ENCODE measurements at places on chromosomes 5 and 9. TPM values are rescaled to one million over a fixed set of nuclear protein-coding genes. Genes with fewer than 3 reads are reported as not detected.

Gene OSMR
- 12.8 TPM for total RNA-seq

Gene CDH9
- not detected for total RNA-seq

Gene CNTNAP3B
- total RNA-seq: 80.4 TPM

Gene SHOC1
- total RNA-seq: not detected

Gene NR5A1
- total RNA-seq: not detected

Gene MTMR12
- total RNA-seq: 38.6 TPM

Gene PCDHB2
- total RNA-seq: 0.23 TPM

Gene CARTPT
- total RNA-seq: not detected

GRCh38 chr5:159787837-159788236, 128.4 kb upstream of the ADRA1B start:
- no peak for DNase-seq
- H3K36me3 ChIP-seq: no peaks in the 10 kb centered on the region
- no peak overlapping the region for H3K4me3 ChIP-seq
- no peak overlapping the region for H3K27ac ChIP-seq
- no peaks in the 10 kb centered on the region for H3K27me3 ChIP-seq

DNA sequence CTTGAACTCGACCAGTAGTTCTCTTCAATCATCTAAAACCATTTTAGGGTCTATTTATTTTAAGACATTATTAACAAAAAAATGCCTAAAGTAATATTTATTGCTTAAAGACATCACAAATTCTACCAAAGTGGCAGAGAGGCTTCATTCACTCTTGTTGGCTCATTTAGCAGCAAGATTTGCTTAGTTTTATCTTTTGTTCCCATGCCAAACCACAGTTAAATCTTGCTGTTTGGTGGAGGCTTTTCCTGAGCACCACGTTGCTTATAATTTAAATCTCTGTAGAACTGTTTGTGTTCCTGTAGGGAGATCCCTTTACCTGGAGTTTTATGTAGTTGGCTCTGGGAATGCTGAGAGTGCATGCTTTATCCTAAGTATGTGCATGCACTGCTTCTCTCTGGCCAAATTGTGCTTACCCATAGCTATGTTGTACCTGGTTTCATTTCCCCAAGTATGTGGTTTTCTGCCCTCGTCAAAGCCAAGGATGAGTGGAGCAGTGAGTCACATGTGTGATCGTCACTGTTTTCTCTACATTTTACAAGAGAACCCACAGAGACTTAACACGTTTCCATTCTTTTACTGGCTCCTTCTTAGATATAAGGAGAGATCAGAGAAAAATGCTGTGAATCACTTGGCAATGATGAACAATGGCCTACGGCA, 42.1 kb upstream of the MAST4 start:
- no peaks in the 10 kb centered on the region for H3K27me3 ChIP-seq
- no peak for DNase-seq
- no peaks in the 10 kb centered on the region for H3K36me3 ChIP-seq
- no peak overlapping the region for H3K27ac ChIP-seq
- no peak overlapping the region for H3K4me3 ChIP-seq

GRCh38 chr5:151950706-151951105, 26.1 kb upstream of the GLRA1 start:
- no peak for DNase-seq
- H3K4me3 ChIP-seq: no peak overlapping the region
- no peak overlapping the region for H3K27ac ChIP-seq
- H3K36me3 ChIP-seq: no peaks in the 10 kb centered on the region

DNA sequence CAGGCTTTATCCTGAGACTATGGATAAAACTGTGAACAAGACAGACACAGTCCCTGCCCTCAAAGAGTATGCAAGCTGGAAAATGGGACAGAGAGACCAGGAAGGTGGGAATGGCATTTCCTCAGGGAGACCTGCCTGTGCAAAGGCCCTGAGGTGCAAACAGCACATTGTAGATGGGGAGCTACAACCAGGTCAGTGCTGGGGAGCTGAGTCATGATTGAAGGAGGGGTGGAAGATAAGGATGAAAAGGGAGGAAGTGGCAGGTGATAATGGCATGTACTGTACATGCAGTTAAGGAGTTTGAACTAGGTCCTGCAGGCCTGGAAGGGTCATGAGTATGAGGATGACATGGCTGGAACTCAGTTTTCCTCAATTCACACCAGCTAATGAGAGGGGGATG, 75.5 kb upstream of the BOD1 start:
- H3K27me3 ChIP-seq: no peaks in the 10 kb centered on the region
- no peak for DNase-seq
- H3K4me1 ChIP-seq: no peaks in the 10 kb centered on the region
- no peak overlapping the region for H3K27ac ChIP-seq

DNA sequence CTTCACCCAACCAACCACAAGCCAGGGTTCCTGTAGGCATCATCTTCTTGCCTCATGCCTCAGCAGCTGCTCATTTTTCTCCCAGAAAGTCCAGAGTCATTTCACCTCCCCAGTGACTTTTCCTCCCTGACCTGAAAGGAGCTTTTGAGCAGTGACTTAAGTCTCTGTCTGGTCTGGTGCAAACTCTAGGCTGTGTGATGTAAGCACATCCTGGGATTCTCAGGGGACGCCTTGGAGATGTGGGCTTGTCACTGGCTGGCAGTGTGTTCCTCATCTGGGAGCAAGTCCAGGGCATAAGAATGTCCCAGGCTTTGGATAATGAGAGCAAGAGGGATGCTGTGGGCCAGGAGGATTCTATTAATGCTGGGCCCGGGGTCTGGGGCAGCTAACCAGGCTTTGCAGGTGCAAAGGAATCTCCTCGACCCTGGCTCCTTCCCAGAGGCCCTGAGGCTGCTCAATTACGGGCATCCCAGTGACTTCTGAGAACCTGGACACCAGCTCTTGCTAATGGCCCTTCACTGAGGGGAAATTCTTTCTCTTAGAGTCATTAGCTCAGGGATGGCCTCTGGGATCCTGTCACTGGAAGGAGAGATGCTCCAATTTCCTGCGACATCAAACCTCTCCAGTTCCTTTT, 211.0 kb upstream of the PANK3 start:
- no peaks in the 10 kb centered on the region for H3K4me1 ChIP-seq
- H3K36me3 ChIP-seq: no peaks in the 10 kb centered on the region
- DNase-seq: no peak
- no peak overlapping the region for H3K4me3 ChIP-seq
- no peak overlapping the region for H3K27ac ChIP-seq

- H3K36me3 ChIP-seq: no peaks in the 10 kb centered on the region
- H3K4me3 ChIP-seq: no peak overlapping the region
- no peak overlapping the region for H3K27ac ChIP-seq
- no peak for DNase-seq
- H3K4me1 ChIP-seq: no peaks in the 10 kb centered on the region
These were observed 362.0 kb downstream of the PRELID2 start for GRCh38 chr5:145473042-145473642.

DNA sequence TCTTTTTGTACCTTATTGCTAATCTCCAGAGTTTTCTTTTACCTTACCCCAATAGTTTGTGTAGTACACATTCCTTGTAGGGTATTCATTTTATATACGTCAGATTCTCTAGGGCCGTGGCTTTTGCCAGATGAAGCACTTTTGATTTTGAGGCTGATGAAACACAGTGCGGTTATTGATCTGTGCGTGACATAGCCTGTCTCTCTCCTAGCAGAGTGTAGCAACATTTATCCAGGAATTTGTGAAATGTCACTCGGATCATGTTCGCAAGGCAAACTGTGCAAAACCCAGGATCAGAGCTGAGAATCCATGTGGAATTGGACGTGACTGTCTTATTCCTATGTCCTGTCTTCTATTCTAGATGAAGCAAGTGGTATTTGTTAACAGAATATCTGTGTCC, 142.0 kb upstream of the SH3GL2 start:
- H3K4me3 ChIP-seq: no peak overlapping the region
- no peaks in the 10 kb centered on the region for H3K27me3 ChIP-seq
- DNase-seq: no peak
- no peaks in the 10 kb centered on the region for H3K36me3 ChIP-seq
- H3K27ac ChIP-seq: no peak overlapping the region
- no peaks in the 10 kb centered on the region for H3K4me1 ChIP-seq

DNA sequence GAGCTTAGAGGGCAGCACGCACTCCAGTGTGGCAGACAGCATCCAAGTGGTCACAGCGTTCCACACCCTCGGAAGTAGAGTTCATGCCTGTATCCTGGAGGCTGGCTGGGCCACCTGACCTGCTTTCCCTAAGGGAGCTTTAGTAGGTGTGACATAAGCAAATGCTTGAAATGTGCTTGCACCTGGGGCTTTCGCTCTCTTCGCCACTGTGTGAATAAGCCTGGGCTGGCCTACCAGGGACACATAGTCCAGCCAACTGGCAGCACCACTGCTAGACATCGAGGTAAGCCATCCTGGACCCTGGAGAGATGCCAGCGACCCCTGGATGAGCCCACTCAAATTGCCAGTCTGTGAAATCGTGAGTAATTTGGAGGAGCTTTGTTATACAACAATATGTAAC, 24.9 kb upstream of the IRX4 start:
- no peak overlapping the region for H3K27ac ChIP-seq
- no peaks in the 10 kb centered on the region for H3K4me1 ChIP-seq
- no peak overlapping the region for H3K4me3 ChIP-seq
- DNase-seq: no peak
- no peaks in the 10 kb centered on the region for H3K36me3 ChIP-seq

DNA sequence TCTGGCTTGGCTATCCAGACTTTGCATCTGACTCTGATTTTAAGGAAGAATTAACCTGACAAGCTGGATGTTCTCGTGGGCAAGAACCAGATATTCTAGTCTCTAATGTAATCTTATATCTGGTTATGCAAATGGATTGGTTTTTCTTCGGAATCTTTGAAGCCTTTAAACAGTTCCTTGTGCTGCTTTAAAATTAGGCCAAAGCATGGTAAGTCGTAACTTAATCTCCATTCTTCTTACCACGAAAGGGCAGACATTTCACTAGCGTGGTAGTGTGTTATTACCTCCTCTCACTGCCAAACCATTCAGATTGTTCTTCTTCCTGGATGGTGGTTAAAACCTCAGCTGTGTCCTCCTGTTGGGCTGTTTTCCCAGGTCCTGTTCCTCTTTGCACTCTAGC, 34.1 kb upstream of the TTC23L start:
- no peak overlapping the region for H3K4me3 ChIP-seq
- H3K4me1 ChIP-seq: no peaks in the 10 kb centered on the region
- peaks cover 33% of the 10 kb centered on the region for H3K36me3 ChIP-seq
- DNase-seq: no peak
- H3K27me3 ChIP-seq: no peaks in the 10 kb centered on the region

GRCh38 chr5:91126888-91127287, 256.2 kb downstream of the ARRDC3 start:
- H3K27ac ChIP-seq: no peak overlapping the region
- no peaks in the 10 kb centered on the region for H3K27me3 ChIP-seq
- no peak for DNase-seq
- no peaks in the 10 kb centered on the region for H3K36me3 ChIP-seq

DNA sequence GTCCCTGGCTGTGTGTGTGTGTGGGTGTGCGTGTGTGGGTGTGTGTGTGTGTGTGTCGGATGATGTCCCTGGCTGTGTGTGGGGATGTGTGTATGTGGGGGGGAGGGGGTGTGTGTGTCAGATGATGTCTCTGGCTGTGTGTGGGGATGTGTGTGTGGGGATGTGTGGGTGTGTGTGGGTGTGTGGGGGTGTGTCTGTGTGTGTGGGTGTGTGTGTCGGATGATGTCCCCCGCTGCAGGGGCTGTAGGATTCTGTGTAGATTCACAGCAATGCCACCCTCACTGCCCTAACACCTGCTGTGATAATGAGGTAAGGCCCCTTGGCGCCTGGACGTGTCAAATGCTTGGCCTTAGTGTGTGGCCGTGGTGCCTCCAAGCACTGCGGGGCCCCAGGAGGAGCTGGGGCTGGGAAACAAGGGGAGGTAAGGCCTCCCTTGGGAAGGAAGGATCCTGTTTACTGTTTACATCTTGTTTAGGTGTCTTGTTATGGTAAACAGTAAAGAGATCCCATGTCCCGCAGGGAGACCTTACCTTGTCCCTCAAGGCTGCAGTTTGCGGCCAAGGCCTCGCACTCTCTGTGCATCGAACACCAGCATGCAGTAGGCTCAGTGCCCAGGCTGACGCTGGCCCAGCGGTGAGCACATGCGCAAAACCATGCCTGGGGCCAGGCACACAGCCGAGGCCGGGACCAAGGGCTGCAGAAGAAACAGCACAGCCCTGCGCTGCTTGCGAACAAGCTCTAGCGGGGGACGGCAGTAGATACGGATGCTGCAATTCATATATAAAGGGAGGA, 24.1 kb downstream of the AHRR start:
- no peak overlapping the region for H3K27ac ChIP-seq
- no peaks in the 10 kb centered on the region for H3K36me3 ChIP-seq
- no peaks in the 10 kb centered on the region for H3K27me3 ChIP-seq
- H3K4me1 ChIP-seq: peaks cover 2% of the 10 kb centered on the region

DNA sequence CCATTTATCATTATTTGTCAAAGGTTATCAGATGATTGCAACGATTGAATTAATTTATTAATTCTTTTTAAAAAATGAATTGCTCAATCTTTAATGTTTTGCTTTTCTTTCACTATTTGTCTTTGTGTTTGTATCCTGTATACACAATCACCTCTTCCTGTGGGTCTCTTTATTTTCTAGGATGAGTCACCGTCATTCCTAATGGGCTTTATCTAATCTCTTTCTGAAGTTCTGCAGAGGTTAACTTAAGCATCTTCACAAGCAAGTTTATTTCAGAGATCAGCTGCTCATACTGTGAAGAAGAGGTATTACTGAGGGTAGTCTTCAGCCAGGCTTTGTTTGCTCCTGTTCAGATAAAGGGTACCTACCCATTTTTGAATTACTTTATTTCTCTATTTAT, 323.9 kb downstream of the NNT start:
- no peak overlapping the region for H3K4me3 ChIP-seq
- H3K4me1 ChIP-seq: no peaks in the 10 kb centered on the region
- no peaks in the 10 kb centered on the region for H3K36me3 ChIP-seq
- no peaks in the 10 kb centered on the region for H3K27me3 ChIP-seq
- H3K27ac ChIP-seq: no peak overlapping the region
- no peak for DNase-seq
